ENCODE measurements at places on chromosomes 6 and 20.

DNA sequence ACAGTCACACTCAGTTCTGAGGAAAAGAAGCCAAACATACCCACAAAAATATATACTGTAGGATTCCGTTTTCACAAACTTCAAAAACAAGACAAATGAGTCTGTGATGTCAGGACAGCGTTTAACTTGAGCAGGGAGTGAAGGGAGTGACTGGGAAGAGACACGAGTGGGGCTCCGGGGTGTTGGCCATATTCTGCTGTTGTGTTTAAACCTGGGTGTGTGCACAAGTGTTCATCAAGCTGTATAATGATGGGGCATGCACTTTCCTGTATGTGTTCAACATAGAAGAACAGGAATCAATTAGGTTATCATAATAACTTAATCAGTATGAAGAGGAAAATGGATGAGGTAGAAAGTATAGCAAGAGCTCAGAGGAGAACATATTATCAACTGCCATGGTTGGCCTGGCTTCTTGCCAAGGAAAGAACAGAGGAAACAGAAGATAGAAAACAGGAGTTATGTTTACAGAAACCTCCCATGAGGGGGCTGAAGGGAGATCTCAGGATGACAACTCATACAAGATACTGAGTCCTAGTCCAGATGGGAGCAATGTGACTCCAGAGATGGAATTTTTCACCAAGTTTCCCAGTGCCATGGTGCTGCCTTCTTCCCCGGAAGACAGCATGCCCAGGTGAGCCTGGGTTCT is 15.1 kb upstream of the AFDN start:
- DNase-seq, result no peak

DNA sequence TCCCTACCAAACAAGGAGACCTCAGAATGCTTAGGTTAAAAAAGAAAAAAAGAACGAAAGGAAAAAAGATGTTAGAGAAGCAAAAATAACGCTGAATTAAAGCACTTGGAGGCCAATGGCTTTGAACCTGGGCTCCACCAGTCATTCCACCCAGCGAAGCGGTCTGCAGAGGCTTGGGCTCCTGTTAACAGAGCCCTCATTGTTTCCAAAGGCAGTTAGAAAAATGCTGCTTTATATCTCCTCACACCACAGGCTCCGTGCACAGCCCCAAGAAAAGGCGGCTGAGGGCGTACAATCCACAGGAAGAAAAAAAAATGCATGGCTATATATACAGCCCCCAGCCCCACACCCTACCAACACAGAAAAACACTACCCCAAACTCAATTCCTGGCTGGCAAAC is 255.9 kb downstream of the FOXC1 start:
- no peak for DNase-seq

DNA sequence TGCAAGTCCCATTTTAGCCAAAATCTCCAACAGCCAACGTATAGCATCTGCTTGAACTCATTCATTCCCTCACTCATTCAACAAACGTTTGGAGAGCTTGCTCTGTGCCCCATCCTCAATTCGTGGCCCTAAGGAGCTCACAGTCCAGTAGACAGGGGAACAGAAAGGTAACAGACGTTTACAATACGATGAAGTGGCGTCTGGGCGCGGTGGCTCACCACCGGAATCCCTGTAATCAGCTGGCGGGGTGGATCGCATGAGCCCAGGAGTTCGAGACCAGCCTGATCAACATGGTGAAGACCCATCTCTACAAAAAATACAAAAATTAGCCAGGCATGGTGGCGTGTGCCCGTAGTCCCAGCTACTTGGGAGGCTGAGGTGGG is 790 bp upstream of the E2F1 start:
- DNase-seq, result no peak

DNA sequence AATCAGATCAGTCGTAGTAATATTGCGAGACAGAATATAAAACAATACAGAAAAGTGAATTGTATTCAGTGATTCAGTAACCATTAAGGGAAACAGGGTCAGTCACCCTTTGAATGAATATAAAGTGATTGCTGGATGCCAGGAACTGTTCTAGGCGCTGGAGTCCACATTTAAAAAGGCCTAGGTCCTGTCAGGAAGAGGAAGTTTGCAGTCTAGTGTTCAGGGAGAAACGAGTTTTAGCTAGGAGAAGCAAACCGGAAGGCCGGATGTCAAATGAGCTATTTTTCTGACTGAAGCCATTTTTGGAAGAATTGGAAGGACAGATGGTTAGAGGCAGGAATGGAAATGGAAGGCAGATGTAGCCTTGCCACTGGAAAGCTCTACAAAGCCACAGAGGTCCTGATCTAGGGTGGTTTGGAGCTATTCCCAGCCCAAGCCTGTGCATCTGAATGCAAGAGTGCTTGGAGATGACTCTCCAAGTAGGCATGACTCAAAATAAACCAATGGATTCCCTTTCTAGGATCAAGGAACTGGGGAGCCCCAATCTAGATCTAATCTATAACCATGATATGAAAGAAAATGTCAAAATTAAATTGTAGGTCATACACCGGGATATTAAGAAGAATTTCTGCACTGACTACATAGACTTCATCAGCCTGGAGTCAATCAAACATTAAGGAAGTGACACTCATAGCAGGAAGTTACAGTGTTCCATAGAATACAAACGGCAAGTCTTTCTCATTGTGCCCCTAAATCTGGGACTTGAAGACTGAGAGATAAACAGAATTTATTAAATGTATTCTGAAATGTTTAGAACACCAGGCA is 36.8 kb upstream of the CDKAL1 start:
- DNase-seq, result no peak

GRCh38 chr20:15902493-15902892 is 670.8 kb downstream of the KIF16B start:
- DNase-seq, result no peak

DNA sequence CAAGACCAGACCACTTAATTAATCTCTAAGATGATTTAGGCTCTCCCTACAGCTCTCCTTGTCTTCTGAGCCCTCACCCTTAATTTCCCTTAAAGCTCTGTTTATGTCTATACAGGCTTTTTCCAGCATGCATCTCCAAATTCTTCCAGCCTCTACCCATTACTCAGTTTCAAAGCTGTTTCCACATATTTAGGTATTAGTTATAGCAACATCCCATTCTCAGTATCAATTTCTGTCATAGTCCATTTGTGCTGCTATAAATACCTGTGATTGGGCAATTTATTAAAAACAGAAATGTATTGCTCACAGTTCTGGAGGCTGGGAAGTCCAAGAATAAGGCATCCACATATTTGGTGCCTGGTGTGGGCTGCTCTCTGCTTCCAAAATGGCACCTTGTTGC is 2.3 kb upstream of the SERPINB1 start:
- no peak for DNase-seq

GRCh38 chr6:117840541-117840983 is 66.5 kb upstream of the SLC35F1 start:
- no peak for DNase-seq

DNA sequence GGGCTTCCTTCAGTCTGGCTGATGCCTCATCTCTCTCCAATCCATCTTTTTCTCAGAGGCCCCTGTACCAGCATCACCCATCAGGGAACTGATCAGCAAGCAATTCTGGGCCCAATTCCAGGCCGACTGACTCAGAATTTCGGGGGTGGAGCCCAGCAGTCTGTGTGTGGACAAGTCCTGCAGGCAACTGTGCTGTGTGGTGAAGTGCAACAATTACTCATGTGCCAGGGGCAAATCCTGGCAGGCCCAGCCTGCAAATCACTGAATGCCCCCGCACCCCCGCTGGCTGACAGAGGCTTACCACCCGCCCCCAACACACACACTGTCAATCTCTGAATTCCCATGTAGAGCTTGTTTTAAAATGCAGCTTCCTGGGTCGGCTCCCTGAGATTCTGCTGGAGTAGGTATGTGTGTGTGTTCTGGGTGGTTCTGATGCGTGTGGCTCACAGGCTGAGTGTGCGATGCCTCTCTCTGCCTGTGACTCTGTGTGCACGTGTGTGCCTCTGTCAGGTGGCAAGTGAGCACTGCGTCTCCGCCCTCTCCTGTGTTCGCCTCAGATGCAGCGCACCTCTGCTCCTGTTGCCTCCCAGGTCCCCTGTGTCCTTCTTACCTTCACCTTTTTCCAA is 45.4 kb downstream of the SSR1 start:
- no peak for DNase-seq

- DNase-seq, result no peak
These were observed 17.3 kb downstream of the FKBP1A start for GRCh38 chr20:1375515-1375914.

DNA sequence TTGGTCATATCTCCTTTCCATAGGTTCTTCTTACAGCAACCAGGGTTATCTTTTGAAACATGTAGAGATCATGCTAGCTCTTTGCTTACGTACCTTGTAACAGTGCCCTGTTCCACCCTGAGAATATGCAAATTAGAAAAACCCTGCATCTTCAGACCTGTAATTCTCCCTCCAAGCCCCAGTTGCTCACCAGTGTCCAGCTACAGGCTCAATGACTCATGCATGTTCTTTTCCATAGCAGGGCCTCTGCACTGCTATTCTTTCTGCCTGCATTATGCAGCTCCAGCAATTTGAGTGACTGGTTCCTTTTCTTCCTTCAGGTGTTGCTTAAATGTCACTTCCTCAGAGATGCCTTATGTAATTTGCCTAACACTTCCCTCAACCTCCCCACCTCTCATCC is 636.2 kb downstream of the KHDRBS2 start:
- DNase-seq, result no peak

DNA sequence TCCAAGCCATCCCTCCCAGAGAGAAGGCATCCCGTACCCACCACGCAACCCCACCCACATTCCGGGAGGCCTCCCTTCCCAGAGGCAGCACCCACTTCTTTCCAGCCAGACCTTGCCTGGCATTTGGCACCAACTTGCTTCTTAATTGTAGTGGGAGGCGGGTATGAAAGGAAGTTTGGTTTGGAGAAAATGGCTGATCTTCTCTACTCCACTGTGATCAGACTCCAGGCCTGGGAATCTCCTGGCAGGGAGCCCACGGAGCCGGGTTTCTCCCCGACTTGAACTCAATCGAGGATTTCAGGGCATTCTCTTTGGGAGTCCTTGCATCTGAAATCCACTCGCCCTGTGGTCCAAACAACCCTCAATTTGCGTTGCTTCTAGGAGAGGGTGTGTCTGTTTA is 107.1 kb downstream of the ZDHHC14 start:
- no peak for DNase-seq

GRCh38 chr6:169960521-169960885 is 209.1 kb downstream of the ERMARD start:
- DNase-seq, result no peak

DNA sequence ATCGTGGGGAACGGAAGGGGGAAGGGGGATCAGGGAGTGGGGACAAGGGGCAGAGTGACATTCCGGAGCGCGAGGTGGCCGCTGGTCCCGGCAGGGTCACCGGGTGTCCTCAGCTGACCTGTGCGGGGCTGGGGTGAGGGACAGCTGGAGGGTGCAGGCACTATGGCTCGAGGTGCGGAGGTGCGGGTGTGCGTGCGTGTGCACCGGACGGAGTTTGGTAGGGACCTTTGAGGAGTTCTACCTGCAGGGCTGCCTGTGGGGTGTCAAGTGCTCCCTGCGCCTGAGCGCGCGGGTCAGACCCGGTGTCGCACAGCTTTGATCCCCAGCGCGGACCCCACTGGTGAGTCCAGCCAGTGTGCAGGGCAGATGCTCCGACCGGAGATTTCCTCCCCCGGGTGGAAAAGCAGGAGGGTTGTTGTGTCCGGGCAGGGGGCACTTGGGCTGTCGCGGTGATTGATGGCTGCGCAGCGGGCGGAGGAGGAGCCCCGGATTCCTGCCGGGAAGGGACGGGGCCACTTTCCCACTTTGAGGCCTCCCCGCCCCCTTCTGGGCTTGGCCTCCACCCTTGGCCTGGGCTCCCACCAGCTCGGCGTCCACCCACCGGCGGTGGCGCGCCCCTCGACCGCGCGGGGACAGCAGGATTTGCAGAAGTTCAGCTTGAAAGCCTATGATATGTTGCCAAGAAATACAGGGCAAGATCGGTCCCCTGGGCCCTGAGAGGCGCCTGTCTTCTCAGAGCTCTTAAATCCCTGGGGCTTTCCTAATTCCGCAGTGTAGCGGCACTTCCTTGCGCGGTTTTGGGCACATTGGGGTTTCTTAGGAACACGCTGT is 658 bp downstream of the RIN2 start:
- DNase-seq, result no peak

GRCh38 chr20:22703843-22704242 is 119.5 kb upstream of the FOXA2 start:
- DNase-seq, result no peak

GRCh38 chr20:59848182-59848581 is 85.3 kb downstream of the SYCP2 start:
- no peak for DNase-seq

GRCh38 chr6:105487040-105487790 is 84.3 kb upstream of the PREP start:
- no peak for DNase-seq

- DNase-seq, result no peak
These were observed 36.8 kb downstream of the ZMYND8 start for GRCh38 chr20:47319517-47320252.

DNA sequence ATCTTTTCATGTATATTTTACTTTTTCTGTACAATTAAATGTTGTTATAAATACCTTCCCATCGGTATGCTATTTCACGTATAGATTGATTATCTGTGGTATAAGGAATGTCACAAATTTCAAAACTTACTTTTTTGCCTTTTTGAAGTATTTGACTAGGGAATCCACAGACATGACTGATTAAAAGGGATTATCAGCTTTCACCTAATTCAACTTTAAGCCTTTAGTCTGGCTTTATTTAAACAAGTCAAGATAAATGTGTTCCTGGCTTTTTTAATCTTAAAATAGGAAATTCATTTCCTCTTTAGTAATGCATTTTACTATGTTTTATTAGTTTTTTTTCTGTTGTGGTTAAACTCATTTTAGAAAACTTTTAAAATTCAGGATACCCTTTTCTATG is 160.0 kb downstream of the MACROD2 start:
- no peak for DNase-seq
